ENCODE measurements at places on chromosomes 3 and 15.

DNA sequence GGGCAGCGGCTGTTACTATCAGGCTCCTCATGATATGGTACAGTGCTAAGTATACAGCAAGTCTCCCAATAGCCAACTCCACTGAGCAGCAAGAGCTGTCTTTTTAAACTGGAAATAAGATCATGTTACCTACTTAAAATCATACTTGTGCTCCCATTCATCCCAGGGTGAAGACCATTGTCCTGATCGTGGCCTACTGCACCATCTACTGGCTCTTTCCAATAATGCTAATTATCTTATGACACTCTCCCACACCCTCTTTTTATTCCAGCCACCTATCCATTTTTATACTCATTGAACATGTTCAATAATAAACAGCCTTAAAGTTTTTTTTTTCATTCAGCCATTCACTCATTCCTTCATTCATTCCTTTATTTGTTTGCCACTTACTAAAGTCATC, 117.7 kb downstream of the GBE1 start:
- no peak for DNase-seq

DNA sequence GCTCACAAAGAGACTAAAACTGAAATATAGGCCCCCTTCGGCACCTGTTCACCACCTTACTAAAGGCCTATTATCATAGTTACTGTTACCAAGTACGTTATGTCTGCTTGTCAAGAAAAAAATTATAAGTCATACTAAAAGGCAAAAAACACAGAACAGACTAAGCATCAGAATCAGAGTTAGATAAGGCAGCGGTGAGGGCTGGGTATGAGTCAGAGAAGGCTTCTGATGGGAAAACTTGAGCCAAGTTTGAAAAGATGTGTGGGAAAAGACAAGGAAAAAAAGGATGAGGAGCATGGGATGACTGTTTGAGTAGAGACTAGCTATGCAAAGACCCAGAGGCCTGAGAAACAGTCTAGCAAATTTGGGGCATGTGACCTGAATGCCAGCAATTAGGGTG, 387.2 kb upstream of the SGO1 start:
- no peak for DNase-seq

GRCh38 chr3:110687138-110687537, 384.5 kb upstream of the NECTIN3 start:
- no peak for DNase-seq

DNA sequence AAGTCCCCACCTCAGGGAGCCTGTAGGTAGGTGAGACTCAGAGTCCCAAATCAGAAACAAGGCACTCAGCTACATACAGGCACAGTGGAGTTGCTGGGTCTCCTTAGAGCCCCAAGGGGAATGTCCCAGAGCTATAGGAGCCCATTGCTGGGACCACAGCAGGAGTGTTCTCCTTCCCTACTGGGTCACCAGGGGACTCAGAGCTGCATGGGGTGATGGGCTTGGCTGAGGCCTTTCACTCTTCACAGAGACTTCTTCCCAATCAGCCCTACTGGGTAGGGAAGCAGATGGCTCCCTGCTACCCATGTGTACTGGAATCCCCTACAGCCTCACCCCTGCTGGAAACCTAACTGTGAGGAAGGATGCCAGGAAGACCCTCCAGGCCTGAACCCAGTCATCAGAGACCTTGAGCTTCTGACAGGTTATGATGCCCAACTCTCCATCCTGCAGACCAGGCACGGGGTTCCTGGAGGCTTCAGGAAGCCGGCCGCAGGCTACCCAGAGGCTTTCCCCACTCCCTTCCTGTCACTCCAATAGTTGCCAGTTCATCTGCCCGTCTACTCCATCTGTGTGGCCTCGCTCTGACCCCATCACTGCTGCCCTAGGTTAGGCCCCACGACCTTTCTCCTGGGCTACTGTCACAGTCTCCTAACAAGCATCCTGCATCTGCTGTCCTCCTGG, 24.0 kb downstream of the RASGRF1 start:
- no peak for DNase-seq

DNA sequence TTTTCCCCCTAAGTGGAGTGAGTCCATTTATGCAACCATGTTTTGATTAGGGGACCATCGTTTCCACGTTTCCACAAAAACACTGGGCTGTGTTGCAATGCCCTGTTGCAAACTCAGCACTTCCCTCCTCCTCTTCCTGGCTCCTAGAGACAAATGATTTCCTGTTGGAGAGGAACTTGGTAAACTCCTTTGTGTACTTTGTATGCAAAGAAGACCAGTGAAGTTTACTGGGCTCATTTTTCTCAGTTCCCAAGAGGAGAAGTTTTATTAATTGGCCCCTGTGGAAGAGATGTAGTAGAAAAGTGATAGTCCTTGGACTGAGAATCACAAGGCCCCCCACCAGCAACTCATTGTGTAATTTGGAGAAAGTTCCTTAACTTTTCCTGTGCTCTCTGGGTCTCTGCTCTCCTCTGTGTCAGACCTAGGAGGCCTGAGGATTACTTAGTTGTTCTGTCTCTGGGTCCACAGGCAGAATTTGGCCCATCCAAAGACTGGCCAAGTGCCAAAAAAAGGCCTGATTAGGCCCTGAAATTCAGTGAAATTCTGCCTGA, 95.0 kb downstream of the ATG7 start:
- DNase-seq: peak; percentile 53

GRCh38 chr3:193498215-193498614, 56.5 kb downstream of the ATP13A4 start:
- peak; percentile 42 for DNase-seq

DNA sequence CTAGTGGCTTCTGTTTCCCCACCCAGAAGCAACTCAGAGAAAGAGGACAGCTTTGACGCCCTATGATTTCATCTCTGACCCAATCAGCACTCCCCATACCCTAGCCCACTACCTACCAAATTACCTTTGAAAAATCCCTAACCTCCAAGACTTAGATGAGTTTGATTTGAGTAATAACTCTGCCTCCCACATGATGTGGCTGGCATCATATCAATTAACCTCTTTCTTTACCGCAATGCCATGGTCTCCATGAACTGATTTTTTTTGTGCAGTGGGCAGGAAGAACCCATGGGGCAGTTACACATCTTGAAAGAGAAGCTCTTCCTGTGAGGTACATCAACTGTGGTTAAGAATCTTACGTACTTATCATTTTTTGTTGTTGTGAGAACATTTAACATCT, 25.5 kb upstream of the APOD start:
- no peak for DNase-seq

DNA sequence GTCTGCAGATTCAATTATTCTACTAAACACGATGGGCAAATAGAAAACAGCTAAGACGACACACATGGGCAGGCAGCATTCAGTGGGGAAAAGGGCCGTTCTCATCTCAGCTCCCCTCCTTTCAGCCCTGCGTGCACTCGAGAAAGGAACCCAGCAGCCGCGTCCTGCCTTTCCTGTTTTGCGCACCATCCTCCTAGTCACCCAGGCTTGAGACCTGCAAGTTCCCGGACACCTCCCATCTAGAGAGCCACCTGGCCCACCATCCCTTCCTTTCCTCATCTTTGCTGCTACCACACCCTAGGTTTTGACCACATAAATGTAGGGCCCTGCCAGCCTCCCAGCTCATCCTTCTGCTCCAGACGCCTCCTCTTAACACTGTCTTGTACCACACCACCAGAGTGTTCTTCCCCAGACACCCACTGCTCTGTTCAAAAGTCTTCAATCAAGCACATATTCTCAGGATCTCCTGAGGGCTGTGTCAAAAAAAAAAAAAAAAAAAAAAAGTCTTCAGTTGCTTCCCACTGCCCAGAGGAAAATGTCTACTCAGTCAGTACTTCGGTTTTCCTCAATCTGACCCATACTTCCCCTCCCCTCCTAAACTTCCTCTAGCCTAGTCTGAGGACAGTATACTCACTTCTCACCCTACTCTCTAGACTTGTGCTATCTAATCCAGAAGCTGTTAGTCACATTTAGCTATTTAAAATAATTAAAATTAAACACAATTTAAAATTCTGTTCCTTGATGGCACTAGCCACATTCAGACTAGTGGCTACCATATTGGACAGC, 182.0 kb downstream of the STT3B start:
- peak; percentile 16 for DNase-seq

DNA sequence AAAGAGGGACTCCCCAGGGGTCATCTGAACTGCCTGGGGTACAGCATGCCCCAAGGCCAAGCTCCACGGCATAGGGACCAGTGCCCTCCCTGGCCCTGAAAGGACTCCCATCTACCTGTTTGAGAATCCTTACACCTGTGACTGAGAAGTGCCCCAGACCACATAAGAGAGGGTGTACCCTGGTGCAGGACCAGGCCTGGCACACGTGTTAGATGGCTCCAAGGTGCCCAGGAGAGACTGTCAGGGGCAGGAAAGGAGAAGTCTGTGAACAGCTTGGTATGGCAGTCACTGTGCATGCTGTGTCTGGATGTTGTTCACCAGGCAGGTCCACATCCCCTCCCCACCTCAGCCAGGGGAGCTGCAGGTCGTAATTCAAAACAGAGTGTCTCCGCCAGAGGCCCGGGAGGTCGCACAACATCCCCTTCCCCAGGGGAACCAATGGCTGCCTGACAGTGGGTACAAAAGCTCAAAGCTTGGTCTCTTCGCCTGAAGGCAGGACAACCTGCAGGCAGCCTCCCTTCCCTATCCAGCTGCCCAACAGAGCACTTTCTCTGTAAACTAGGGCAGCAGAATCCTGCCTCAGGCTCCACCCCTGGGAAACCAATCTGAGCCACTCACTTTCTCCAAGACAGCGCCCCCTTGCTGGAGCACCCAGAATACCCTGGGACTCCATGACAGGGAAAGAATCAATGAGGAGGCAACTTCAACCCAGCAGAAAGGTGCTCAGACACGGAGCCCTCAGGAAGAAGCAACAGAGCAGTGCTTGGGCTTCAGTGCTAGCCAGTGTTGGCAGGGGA, 3.9 kb downstream of the NUP210 start:
- no peak for DNase-seq

- no peak for DNase-seq
Observed at GRCh38 chr15:63073497-63074172, 31.1 kb downstream of the TPM1 start.

DNA sequence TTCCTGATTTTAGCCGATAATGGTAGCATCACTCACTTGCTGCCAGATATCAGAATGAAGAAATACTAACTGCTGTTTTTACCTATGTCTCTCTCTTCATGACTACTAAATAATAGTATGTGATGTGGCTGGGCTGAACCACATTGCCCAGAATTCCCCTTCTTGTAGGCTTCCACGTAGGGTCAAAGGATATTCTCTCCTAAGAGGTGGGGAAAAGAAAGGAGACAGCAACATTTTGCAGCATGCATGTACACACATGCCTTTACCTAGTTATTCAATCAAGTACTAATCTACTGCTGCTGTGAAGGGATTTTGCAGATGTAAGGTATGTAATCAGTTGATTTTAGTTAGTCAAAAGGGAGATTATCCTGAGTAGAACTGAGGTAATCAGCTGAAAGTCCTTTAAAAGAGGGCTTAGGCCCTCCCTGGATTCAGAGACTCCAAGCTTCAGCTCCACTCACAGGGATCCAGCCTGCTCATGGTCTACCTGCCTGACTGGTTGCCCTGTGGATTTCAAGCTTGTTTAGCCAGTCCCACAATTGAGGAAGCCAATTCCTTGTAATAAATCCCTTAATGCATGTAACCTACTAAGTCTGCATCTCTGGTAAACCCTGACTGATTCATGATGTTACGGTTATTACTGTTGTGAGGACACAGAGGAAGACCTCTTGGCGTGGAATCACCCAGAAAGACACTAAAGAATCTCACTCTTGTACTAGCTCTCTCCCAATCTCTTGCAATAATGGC, 20.4 kb downstream of the PLD1 start:
- no peak for DNase-seq

- DNase-seq: no peak
Observed at GRCh38 chr3:136716629-136717028, 35.5 kb downstream of the STAG1 start.

DNA sequence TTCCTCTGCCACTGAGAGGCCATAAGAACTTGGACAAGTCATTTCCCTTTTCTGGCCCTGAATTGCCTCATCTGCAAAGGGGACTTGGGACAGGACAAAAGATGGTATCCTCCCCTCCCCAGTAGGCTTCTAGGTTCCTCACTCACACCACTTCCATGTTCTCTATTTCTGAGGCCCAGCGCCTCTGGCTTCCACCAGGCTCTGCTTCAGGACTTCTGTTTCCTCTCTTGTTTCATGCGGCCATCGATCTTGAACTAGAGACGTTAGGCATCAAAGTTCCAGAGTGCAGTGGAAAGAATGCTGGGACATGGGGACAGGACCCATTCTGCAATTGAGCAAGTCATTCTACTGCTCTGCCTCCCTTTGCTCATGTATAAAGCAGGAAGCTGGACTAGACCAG, 1.7 kb downstream of the TM4SF4 start:
- DNase-seq: peak; percentile 43

DNA sequence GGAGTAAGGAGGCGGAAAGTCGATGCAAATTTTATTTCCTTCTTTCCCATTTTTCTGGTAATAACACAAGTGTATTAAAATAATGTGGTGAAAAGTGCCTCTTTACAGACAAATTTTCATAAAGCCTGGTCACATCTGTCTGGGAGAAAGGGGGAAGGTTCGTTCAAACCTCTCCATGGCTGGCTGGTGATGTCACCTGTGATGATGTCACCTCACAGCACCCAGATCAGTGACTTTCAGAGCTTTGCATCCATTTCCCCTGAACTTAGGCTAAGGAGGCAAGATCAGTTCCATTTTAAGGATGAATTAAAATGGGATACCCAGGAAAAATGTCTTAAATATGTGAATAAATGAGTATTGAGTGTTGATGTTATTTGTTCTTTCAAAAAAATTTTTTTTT, 34.1 kb downstream of the ATP10A start:
- DNase-seq: no peak

DNA sequence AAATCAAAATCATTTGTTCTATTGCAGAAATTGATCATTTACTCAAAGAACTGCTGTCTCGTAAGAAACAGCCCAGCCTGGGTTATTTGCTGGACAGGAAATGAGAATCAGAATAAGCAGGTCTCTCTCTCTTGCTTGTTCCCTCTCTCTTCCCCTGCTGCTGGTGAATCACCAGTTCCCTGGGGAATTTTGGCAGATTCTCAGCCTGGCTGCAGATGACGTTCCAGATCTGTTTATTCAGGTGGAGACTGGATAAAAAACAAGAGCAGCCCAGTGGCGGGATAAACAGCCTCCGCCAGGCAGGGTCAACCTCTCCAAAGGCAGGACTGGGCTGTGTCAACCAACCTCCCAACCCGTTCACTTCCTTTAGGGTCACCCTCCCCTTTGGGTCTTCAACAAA, 72.1 kb downstream of the LRIG1 start:
- no peak for DNase-seq

DNA sequence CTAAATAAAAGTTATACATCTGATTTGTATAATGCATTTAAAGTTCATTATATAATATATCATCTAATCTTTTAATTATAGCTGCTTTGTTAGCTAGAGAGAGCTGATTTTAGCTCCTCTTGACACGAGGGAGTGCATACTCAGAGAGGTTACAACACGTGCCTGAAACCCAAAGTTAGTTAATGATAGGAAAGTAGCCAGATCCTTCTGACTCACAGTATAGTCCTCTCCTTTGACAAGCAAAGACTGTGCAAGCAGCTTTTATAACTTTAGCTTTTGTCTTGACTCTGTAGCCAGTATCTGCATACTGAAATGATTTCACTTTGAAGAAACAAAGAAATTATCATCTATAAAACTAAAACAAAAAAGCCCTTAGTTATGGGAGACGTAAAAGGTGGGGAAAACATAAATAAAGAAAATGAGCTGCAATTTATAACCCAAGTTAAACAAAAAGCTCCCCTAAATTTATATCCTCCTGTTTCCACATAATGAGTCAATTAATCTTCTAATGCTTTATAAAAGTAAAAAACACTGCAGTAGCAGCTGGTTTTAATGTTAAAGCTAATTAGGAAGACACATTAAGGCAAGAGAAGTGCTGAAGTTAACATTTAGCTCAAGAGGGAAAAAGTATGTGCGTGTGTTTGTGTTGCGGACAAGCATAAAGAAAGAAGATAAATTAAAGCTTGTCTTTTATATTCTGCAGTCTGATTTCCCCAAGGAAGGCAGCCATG, 13.1 kb downstream of the GABRR3 start:
- no peak for DNase-seq

All from suppressor macrophage treated with lipopolysaccharide for 4 hours (primary cell).